ENCODE measurements at places on chromosomes 7 and 10.

DNA sequence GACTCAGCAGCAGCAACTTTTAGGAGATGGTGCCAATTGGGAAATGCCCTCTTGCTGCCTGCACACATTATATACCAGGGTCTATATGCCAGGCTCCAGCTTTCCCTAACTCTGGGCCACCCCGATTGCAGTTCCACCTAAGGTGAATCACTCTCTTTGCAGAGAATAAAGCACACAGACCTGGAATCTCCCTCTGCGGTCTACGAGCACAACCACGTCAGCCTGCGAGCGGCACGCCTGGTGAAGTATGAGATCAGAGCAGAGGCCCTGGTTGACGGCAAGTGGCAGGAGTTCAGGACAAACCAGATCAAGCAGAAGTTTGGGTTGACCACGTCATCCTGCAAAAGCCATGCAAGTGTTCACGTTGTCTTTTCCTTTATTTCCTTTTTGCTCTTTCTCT, 38.2 kb upstream of the PLEKHA1 start:
- DNase-seq = no peak

DNA sequence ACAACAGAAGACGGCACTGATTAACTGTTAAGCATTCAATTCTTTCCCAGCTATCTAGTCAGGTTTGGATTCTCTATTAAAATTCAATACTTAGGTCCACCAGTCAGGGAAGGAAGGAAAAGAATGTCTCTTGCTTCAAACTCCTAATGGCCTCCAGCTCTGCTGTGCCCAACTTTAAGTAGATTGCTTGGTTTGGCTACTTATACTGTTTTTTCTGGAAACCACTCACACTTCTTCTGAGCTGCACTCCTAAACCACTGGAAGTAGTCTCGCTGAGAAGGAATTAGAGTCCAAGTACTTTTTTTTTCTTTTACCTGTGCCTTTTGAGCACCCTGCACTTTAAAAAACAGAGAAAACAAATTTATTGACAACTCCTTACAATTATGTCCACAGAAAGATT, 26.7 kb upstream of the COL1A2 start:
- no peak for DNase-seq

GRCh38 chr10:33817605-33818004, 483.1 kb upstream of the NRP1 start:
- no peak for DNase-seq

- no peak for DNase-seq
These were observed 150.8 kb downstream of the ARID5B start for GRCh38 chr10:62052276-62052675.

DNA sequence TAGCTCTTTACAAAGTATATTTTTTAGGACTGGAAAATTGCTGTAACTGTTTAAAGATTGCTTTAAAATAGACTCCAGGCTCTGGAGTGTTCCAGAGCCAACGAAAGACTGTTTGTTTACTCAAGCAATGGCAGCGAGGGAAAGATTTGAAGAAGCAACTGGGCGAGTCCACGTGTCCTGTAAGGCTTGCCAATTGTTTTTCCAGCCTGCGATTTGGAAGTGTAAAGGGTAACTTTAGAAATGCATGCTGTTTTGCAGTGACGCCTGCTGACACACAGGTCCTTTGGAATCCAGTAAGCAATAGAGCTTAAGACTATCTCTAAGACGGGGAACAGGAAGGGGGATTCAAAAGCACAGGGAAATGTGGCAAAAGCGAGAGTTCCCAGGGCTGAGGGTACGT, 55.8 kb downstream of the TACC2 start:
- DNase-seq = no peak
